ENCODE measurements at places on chromosomes 13 and 19.

DNA sequence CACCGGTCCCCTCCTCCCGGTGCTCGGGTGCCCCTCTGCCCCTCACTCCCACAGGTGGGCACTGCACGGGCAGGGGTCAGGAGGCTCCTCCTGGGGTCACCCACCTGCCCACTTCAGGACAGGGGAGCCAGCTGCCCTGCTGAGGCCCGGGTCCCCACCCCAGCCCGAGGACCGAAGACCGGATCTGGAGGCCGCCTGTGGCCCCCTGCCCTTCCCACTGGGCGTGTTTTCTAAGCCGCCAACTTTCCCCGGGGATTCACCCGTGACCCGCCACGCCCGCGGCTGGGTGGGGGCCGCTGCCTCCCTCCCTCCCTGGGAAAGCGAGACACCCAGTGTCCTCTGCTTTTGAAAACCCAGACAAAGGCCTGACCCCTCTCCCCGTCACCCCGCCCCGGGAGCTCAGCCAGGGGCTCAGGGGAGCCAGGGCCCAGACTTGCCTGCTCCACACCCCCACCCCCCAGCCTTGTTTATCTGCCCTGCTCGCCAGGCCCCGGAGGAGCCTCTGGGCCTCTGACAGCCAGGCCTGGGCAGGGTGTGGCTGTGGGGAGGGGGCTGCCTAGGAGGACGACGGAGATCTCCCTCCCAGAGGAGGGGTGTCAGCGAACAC is 1.3 kb downstream of the PALM start:
- DNase-seq, result no peak

GRCh38 chr19:7980168-7980567 is 25.3 kb downstream of the ELAVL1 start:
- no peak for DNase-seq

DNA sequence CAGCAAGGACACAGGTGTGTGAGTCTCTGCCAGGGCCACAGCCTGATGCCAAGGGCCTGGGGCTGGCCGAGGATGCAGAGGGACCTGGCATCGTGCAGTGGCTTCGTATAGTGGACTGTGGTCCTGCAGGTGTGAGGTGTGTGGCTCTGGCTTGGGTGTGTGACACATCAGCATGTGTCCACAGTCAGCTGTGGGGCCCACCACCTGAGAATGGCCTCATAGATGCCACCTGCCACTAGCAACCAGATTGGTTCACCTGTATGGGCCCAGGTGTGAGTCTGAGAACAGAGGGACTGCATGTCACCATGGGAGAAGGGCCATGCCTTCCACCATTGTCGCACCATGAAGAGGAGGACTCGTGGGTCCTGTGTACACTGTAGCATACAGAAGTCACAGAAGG is 2.4 kb downstream of the PPP1R14A start:
- DNase-seq, result no peak

- no peak for DNase-seq
Observed at GRCh38 chr19:35911790-35912189, 3.7 kb upstream of the TYROBP start.

DNA sequence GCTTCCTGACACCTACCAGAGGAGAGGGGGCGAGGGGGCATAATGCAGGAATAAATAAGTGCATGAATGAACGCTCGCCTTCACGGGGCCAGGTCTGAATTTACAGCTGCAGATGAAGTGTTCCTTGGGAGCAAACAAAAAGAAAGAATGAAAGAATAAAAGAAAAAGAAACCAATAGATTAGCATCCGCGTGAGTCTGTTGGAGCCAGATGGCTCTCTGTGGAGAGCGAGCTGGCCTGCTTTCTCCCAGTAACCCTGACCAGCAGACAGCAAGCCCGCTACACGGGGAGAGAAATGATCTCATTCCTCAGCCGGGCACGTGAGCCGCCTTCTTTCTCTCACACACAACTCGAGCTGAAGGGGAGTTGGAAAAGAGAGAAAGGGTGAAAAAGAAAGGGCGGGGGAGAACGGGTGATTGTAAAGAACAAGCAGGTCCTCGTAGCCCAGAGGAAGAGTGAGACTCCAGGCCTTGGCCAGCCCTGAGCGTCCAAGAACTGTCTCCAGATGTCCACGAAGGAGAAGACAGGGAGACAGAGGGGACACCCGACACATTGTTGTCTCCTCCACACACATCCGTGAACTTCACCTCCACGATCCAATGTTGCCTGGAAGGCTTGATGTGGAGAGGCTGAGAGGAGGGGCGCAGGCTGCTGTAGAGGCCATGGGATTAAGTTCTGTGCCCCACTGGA is 81.4 kb downstream of the RNASEH2B start:
- no peak for DNase-seq

- DNase-seq, result no peak
Observed at GRCh38 chr13:100124265-100124664, 35.4 kb downstream of the PCCA start.

Measured in iPS DF 19.7 (cell line).